ENCODE measurements at places on chromosomes 2 and 18.

DNA sequence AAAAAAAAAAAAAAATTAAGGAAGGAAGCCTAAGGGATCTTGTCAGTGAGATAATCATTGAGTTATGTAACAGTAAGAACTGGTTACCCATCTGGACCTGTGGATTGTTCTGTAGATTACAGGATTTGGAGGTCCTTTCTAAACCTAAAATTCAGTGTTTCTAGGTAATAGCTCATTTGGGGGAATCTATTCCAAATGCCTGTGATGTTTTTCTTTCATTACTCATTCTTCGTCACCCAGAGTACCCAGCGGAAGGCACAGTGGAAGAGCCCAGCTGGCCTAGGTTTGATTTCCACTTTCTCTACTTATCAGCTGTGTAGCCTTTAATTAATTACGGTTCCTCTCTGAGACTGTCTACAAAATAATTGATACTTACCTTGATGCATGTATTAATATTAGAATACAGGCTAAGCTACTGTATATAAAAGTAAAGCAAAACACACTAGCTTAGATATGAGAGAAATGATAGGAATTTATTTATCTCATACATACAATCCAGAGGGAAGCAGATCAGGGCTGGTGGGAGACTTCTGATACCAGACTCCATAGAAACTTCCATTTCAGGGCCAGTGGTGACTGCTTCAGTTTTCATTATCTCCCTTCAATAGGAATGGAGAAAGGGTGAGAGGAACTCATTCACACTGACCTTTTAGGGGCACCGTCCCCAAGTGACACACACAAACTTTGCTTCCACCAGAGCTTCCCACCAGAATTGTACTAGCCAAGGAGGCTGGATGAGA lies 115.8 kb upstream of the NOSTRIN start:
- DNase-seq, result peak; percentile 39

DNA sequence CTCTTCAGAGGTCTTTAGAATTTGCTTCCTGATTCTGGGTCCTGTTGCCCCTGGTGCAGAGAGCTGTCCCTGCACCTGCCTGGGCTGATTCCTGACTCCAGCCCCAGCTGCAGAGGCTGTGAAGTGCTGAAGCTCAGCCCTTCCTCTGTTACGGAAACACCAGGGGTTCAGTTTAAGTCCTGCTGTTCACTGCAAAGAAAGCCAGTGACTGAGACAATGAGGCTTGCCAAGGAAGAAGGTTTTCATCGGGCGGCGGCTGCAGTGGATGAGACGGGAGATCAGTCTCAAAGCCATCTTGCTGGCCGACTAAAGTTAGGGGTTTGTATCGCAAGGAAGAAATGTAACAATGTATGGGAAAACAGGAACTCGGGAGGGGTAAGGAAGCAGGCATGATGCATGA lies 142.4 kb upstream of the ZNF236 start:
- no peak for DNase-seq

- DNase-seq, result no peak
Measured at GRCh38 chr2:215565897-215566296, 130.0 kb upstream of the FN1 start.

DNA sequence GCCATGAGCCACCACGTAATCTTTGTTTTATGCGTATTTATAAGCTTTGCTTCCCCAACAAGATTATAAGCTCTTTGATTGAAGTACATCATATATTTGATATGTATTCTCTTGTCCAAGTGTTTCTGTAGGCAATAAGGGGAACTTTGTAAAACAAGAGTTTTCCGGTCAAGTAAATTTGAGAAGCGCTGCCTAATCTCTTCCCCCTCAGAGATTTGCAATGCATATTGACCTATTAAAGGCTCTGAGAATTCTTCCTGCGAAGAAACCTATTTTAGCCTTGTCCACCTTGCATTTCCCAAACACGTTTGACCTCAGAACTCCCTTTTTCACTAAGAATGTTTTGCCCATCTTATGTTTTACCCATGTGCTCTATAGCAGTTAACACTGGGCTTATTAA lies 26.9 kb upstream of the CASP10 start:
- DNase-seq, result no peak

DNA sequence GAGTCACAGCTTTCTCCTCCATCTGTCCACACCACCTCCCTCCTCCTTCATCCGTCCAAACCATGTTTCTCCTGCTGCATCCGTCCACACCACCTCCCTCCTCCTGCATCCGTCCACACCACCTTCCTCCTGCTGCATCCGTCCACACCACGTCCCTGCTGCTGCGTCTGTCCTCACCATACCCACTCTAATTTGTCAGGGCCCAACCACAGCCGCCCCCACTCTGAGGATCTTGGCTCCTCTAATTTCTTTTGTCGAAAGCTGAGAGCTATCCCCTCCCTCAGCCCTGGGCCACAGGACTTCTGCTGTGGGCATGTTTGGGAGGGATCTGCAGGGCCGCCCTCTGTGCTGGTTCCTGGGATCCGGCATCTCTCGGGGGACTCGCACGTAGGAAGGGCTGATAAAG lies 67.4 kb downstream of the TPO start:
- no peak for DNase-seq

DNA sequence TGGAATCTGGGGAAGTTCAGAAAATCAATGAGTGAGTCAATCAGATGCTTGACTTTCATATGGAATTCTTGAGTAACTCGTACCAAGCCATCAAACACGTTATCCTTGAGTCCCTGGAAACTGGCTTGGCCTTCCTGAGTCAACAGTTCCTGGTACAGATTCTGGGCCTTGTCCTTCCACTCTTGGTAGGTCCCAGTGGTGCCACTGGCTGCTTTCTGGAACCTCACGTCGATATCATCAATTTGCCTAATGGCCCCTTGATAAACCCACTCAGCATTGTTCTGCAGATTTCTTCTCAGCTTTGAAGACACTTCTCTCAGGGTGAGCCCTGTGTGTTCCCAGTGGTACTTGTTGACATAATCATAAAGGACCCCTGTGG lies 41.1 kb downstream of the APOB start:
- DNase-seq, result no peak

DNA sequence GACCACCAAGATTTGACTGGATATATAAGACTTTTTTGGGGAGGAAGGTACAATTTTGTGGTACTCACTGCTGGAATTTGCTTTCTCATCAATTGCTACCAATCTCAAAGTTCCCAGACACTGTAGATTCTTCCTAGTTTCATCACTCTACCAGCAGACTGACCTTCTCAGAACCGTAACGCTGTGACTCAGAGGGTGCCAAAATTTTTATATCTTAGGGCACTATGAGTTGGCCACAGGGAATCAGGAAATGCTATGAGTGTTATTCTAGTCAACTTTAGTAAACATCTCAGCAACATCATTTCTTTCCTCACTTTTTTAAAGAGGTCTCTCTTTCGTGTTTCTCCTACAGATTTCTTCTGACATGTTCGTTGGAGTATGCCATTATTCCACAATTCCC lies 499.0 kb downstream of the TMX3 start:
- DNase-seq, result peak; percentile 55

- DNase-seq, result no peak
Measured at GRCh38 chr2:232981767-232982360, 31.2 kb downstream of the NGEF start.

All from cardiac fibroblast (primary cell).